ENCODE measurements at places on chromosomes 4 and X.

GRCh38 chr4:4274226-4274625 lies 15.7 kb downstream of the LYAR start:
- DNase-seq: no peak

- DNase-seq: peak; percentile 19
Observed at GRCh38 chrX:15170927-15171326, 99.0 kb downstream of the ASB9 start.

DNA sequence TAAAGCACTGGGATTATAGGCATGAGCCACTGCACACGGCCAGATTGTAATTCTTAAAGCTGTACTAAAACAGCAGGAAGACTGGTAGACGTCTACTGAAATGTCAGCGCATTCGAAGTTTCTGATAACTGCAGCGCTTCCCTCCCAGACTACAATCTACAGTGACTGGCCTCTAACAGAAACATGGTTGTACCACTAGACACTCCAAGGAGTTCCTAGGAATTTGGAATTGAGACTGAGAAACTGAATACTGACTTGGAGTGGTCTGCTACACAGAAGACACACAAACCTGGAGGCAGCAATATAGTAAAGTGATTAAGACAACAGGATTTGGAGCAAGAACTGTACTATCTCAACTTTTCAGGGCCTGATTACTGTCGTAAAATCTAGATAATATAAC lies 937 bp downstream of the HELQ start:
- peak; percentile 13 for DNase-seq

DNA sequence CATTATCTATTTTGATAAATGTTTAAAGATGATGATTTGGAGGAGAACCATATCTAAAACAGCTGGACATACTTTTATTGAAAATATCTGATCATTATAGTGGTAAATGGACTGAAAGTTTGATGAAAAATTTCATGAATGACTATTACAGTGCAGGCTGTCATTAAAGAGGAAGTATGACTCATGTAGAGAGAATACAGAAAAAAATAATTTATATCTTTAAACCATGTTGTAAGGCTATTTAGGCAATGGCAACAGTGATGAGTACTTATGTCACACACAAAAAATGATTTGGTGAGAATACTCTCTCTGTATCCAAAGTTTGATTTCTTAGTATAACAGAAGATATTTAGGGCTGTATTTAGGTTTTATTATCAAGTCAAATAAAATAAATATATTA lies 3.9 kb upstream of the GLRB start:
- DNase-seq: peak; percentile 63

DNA sequence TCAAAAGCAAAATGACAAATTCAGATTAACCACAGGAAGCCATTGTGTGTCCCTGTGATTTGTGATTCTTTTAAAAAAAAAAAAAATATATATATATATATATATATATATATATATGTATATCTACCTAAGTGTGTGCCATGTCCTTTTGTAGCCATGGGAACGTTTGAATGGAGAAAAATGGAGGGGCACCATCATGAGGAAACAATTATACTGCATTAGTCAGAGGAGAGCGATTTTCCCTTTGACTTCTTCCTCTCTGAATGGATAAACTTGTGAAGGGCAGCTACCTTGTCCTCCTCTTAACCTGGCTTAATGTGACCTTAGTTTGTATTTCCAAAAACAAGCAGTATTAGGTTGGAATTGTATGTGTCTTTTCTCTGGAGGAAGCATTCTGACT lies 23.3 kb upstream of the CBLL2 start:
- peak; percentile 28 for DNase-seq

- peak; percentile 15 for DNase-seq
Observed at GRCh38 chrX:23980011-23980441, 47.0 kb downstream of the KLHL15 start.

DNA sequence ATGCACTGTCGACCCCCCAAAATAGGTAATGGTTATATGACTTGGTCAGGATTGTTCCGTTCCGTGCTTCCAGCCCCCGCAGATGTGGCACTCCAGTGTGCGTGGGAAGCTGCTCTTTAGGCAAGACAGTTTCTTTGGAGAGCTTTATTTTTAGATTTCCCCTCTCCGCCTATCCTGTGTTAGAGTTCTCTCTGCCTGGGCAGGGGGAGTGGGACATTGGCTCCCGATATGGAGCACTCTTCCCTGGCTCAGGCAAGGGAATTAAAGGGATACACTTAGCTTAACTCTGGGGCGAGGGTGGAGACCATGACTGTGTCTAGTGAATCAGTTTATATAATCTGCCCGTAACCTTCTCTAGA lies 36.0 kb downstream of the DLG3 start:
- no peak for DNase-seq

DNA sequence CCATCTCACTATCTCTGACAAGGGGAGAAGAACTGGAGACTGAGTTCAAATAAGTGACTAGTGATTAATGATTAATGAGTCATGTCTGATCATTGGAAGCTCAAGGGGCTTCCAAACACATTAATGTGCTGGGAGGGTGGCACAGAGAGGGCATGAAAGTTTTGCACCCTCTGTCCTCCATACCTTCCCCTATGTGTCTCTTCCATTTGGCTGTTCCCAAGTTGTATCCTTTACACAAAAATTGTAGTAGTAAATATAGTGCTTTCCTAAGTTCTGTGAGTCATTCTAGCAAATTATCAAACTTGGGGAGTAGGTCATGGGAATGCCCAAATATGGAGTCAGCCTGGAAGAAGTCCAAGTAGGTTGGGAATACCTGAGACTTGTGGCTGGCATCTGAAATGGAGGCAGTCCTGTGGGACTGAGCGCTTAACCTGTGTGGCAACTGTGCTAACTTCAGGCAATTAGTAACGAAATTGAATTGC lies 4.1 kb upstream of the FAM200B start:
- DNase-seq: peak; percentile 52

DNA sequence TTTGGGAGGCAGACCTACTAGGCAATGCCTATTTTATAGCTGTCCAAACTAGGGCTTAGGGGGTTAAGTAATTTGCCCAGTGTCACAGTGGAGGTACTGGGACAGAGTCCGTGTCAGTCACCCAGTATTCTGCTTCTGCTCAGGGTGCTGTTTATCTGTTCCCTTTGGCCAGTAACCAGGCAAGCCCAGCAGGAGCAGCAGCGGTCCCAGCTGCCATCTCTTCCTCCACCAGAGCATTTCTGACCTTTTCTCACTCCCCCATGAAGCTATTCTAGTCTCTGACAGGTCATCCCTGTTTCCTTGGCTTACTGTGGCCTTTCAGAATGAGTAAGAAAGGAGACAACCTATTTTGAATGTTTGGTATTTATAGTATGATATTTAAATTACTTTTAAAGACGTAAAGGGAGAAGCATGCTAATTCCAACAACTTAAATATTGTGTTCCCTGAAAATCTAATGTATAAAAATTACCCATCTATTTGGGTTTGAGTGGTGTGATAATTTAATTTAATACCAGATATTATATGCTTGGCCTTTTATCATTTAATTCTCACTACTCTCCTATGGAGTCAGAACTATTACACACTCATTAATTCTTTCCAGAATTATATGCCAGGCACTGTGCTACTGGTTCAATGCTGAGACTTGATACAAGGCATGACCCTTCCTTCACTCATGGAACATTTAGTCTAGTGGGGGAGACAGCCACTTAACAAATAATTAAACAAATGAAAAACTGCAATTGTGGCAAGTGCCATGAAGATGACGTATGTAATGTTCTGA lies 60.6 kb downstream of the RPS6KA3 start:
- DNase-seq: no peak

GRCh38 chrX:39891781-39892180 lies 206.0 kb downstream of the BCOR start:
- DNase-seq: no peak

DNA sequence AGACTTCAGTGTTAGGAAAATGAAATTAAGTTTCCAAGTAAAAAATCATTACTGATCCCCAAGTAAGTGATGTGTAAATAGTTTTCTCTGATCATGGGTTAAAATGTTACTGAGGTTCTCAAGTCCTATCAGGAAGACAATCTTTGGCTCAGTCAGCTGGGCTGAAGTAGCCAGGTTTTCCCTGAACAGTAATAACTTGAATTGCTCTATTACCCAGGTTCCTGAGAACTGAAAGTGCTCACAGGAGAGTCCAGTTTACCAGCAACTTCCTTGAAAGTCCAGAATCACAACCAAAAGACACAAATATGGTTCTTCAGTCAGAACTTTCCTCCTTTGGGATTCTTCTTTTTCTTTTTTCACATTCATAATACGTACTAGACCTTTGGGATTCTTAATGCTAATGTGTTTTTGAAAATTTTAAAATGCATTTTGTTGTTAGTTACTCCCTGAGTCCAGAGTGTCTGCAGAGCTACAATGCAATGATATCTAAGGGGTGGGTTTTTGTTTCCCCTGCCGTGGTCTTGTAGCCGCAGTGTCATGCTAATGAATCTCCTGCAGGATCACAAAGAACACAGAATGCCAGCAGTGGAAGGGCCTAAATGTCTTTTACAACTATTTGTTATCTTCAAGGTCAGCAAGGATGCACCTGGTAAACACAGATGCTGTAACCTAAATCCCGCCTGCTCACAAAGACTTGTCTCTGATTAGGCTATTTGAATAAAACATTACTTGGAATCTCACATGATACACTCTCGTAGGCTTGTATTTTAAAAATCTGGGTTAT lies 439.8 kb upstream of the NR3C2 start:
- DNase-seq: no peak

DNA sequence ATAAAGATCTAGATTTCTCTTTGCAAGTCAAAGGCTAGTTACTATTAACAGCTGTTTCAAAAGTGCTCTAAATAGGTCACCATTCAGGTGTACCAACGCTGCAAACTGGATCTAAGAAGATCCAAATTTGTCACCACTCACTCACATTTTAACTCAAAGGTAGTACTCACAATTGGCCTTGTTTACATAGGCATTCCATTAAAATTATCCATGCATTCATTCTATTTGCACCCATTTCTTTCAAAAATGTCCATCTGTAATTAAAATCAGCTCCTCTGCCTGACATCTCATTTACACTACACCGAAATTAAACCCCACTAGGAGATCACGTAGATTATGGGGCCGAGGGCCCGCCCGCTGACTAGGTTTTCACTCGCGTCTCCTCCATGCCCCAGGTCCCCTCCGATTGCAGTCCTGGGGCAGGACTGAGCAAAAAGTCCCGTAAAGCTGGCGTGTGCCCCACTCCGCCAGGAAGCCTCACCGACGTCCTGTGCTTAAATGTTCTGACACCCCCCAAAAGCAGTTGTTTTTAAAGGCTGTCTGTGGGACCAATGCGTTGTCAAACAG lies 1.3 kb upstream of the ING2 start:
- no peak for DNase-seq

DNA sequence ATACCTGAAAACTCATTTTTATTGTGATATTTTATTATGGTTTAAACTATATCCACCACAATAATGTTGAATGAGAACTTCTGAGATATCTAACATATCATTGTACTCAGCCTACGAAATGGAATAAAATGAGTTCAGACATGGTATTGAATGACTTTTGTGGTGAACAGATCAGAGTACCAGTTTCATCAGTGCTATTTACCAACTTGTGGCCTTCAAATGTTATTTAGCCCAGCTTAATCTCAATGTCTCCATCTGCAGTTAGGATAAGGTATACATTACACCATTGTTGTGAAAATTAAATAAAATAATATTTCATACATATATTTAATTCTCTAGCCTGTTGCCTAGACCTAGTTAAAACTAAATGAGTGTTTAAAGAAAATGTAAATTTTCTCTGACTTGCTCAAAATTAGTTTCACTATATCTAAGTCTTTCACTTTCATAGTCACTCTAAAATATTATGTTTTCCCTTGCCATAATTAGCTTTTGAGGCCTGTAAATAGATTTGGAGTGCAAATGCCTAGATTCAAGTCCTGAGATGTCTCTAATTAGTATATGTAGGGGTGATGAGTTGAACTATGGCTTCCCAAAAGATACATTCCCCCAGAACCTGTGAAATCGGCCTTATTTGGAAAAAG lies 594.2 kb downstream of the STPG2 start:
- DNase-seq: no peak

DNA sequence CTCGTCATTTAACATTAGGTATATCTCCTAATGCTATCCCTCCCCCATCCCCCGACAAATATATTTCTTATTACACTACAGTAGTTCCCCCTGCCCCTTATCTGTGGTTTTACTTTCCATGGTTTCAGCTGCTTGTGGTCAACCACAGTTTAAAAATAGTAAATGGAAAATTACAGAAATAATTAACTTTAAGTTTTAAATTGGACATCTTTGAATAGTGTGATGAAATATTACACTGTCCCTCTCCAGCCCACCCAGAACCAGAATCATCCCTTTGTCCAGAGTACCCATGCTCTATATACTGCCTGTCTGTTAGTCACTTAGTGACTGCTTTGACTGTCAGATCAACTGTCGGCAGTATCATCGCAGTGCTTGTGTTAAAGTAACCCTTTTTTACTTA lies 47.4 kb upstream of the VEGFC start:
- DNase-seq: peak; percentile 50

GRCh38 chr4:187135878-187136277 lies 412.2 kb upstream of the FAT1 start:
- DNase-seq: no peak

- DNase-seq: no peak
Observed at GRCh38 chr4:4574052-4574451, 32.2 kb upstream of the STX18 start.

- no peak for DNase-seq
Observed at GRCh38 chrX:132146456-132146855, 18.6 kb upstream of the FRMD7 start.

- no peak for DNase-seq
Observed at GRCh38 chr4:90183254-90183653, 56.1 kb downstream of the CCSER1 start.

DNA sequence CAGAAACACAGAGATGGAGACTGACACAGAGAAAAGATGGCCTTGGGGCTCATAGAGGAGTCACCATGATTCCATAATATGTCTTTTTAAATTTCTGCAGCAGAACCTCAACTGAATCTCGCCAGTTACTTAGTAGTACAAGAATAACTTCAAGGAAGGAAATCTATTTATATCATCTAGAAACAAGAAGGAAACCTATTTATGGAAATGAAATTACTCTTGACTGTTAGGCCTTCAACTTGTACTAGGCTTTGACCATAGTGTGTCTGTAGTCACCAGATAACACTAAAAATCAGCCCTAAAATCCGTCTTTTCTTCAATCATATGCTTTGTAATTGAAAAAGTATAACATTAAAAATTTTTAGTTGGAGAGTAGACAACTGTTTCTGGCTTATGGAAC lies 740.4 kb downstream of the TRIML1 start:
- DNase-seq: no peak

DNA sequence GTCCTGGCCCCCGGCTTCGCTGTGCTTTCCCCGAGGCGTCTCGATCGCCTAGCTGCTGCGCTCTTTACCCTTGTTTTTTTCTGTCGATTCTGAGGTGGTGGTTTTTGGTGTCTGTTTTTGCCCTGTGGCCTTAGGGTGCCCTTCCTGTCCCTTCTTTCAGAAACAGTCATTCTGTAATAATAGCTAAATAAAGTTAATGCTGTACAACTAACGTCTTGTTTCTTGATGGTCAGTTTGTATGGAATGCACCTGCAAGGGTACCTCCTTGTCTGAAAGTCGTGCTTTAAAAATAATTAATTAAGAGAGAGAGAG lies 686 bp downstream of the FIP1L1 start:
- no peak for DNase-seq
